SW480 (cell line): ENCODE measurements at places on chromosomes 5 and 9.
A peak's percentile ranks its signal among the peaks of the same experiment; 100 is the strongest.

DNA sequence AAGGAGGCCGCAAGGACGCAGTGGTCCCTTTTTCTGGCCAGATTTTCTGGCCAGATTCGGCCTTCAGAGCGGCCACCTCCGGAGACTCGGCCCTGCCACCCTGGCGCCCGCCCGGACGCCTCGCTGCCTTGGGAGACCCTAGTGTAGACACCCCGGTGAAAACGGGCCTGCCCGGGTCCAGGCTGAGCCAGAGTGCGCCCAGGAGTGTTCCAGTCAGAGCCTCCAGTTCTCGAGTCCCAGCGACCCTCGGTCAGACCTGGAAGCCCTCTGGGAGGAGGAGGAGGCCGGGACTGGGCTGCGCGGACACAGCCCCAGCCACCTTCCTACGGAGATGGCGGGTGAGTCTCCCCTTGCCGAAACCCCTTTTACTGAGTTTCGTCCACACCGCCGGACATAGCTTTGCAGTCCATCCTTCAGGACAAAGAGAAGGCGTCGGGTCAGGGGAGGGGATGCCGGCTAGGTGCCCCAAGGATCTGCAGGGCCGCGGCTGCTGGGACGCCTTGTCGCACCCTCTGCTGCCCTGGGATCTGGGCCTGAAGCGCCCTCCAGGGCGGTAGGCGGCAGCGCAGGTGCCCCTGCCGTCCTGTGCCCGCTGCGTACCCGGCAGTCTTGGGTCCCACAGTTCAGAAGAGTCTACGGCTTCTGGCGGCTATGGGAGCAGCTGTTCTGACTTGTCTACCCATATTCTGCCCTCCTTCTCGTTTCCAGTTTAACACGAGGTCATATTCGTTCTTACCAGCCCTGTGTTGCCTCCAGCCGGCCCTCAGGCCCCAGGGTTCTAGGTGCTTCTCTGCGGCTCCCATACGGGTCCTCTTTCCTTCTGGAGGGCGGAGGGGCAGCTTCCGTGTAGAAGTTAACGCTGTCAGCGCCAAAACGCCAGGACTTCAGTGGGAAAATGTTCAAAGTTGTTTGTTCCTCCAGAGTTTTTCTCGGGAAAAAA is 1771.7 kb upstream of the CDH9 start:
- DNase-seq = no peak

- DNase-seq = no peak
These were observed 310.1 kb downstream of the ADAMTS6 start for GRCh38 chr5:65171645-65172044.

- no peak for DNase-seq
These were observed 344 bp downstream of the NEUROG1 start for GRCh38 chr5:135535420-135535819.

DNA sequence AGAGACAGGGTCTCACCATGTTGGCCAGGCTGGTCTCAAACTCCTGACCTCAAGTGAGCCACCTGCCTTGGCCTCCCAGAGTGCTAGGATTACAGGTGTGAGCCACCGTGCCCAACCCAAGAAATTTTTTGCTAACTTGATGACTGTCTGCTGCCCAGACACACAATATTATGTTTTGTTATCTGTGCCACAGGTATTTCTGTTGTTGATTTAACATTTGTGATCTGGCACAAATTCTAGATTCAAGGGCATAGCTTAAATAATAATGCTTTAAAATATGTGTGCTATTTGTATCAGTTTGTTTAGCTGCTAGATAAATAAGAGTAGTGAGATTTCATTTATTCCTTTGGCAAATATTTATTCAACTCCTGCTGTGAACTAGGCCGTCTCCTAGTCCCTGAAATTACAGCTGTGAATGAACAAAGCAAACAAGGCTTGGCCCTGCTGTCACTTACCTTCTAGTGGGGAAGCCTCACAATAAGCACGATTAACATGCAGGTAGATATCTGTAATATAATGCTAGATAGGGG is 35.3 kb downstream of the GAPVD1 start:
- DNase-seq = no peak

GRCh38 chr9:107274096-107274495 is 9.0 kb upstream of the RAD23B start:
- no peak for DNase-seq

GRCh38 chr9:77563174-77563573 is 84.9 kb downstream of the GNA14 start:
- DNase-seq = no peak

DNA sequence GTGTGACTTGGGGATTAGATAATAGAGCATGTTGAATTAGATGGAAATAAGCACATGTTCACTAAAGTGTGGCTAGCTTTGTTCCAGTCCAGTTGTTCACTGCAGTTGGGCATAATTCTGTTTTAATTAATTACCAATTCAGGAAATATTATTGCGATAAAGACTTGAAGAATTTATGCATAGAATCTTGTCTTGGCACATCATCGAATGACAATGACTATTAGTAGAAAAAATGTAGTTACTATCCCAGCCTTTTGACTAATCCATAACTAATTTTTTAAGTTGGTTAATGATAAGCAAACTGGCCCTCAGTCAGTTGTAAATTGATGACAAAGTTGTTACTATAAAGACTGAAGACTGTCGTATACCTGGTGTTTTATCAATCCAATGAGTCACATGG is 10.5 kb downstream of the LNPEP start:
- DNase-seq = no peak

DNA sequence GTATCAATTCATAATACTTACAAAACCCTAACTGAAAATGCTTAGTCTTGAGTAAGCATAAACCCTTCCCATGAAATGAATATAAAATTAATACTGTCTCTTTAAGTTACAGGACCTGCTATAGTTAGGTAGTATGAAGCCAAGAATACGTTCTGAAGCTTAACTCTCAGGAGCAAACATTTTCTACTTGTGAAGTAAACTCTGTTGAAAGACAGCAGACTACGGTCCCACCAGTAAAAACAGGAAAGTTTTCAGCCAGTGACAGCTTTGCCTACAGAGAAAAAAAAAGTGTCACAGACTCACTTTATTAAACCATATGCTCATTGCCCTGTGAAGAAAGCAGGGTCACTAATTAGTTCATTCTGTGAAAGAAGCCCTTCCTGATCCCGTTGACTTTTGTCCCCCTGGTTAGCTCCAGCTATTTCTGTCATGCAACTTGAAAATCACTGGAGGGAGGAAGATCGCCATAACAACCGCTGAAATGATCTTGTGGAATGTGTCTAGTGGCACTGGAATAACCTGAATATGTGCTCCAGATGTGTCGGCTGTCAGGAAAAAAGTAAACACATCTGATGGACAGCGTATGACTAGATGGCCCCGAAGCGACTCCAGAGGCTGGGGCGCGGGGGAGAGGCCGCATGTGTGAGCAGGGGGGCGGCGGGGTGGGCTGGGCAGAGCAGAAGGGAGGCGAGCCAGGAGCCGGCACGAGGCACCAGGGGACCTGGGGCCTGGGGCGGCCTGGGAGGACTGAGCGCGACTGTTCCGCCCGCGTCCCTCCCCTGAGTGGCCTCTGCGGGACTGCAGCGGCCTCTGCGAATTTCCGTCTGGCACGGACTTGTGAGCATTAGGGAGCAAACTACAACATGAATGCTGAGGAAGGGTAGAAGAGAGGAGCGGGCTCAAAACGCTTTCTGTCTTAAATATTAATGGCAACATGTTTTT is 41.9 kb downstream of the BNC2 start:
- no peak for DNase-seq

DNA sequence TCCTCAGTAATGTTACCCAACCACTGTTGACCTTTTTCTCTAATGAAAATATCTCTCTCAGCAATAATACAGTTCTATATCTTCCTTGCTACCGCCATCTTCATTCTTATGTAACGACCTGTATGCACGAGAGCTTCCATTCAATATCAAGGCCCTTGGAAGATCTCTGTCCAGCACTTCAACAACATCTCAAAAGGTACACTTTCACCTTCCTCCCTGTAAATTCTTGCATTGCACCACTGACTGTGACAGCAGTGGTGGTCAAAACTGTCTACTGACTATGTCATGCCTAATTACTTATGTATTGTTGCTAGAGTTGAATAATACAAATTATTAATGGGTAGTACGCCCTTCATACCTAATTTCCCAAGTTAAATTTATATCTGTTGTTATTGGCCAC is 53.3 kb downstream of the ANXA1 start:
- DNase-seq = no peak

GRCh38 chr9:98168941-98169488 is 23.4 kb downstream of the CORO2A start:
- DNase-seq = peak; percentile 89

DNA sequence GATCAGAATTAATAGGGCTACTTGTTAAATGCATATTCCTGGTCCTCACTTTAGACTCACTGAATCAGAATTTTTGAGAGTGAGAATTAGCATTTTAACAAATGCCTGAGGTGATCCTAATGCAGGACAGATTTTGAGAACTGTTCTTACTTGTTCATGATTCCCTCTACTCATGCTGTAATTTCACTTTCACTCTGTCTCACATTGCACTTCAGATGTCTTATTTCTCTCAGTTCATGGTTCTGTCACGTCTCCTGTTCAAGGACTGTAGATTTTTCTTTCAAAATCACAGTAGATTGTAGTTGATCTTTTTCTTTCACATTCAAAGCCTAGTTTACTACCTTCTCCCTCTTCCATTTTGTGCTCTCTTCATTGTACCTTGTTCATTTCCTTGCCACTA is 54.3 kb downstream of the ADGRV1 start:
- DNase-seq = no peak

GRCh38 chr5:9641806-9642355 is 11.7 kb upstream of the TAS2R1 start:
- no peak for DNase-seq

GRCh38 chr5:20113031-20113715 is 125.2 kb upstream of the CDH18 start:
- DNase-seq = no peak

GRCh38 chr9:95570646-95571045 is 53.9 kb upstream of the PTCH1 start:
- DNase-seq = no peak

- DNase-seq = no peak
These were observed 339.6 kb upstream of the SGCD start for GRCh38 chr5:155987265-155987810.

DNA sequence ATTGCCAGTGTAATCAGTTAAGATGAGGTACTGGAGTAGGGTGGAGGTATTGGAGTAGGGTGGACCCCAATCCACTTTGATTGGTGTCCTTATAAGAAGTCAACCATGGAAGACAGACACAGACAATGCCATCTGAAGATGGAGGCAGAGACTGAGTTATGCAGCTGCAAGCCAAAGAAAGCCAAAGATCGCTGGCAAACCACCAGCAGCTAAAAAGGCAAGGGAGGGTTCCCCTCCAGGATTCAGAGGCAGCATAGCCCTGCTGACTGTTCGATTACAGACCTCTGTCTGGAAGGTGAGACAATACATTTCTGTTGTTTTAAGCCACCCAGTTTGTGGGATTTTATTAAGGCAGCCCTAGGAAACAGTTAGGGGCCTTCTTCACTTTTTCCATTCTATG is 30.5 kb upstream of the CKMT2 start:
- DNase-seq = no peak

- DNase-seq = no peak
These were observed 47.1 kb downstream of the ANKH start for GRCh38 chr5:14824499-14824898.

- DNase-seq = peak; percentile 51
These were observed 146.3 kb downstream of the SNCAIP start for GRCh38 chr5:122458278-122458872.

DNA sequence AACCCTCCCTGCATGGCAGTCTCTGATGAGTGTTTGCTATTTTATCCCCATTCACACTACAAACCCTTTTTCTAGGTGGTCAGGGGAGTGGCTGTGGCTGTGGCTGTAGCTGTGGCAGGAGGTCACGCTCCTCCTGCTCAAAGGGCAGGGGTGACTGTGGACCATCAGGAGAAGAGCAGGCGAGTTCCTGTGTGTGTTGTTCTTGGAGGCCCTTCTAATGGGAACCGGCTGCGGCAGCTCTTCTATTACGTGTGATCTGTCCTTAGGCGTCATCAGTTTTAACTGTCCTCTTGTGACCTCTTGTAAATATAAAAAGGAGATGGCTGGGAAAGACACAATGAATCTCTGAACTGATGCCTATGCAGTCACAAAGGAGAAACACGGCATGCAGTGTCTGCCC is 65.1 kb downstream of the ANKH start:
- DNase-seq = peak; percentile 37

DNA sequence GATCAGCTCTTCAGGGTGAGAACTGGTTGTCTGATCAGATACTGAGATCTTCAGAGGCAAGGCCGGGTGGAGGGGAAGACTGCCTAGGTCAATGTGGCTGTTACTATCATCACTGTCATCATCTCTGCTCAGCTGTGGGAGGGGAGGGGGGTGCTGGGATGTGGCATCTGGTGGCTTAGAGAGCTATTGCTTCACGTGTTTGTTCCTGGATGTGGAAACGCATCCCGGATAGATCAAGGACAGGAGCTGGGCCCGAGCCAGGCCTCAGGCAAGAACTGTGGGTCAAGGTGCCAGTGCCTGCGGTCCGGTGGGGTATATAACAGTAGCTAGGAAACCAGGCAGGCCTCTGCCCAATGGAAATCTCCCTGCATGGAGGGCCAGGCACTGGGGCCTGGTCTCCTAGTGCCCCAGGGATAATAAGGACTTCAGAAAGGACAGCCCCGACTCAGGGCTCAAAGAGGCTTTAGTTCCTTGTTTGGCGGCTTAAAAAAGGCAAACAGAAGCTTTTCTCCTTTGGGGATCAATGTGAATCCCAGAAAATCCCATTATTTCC is 30.3 kb upstream of the TIFAB start:
- DNase-seq = no peak

DNA sequence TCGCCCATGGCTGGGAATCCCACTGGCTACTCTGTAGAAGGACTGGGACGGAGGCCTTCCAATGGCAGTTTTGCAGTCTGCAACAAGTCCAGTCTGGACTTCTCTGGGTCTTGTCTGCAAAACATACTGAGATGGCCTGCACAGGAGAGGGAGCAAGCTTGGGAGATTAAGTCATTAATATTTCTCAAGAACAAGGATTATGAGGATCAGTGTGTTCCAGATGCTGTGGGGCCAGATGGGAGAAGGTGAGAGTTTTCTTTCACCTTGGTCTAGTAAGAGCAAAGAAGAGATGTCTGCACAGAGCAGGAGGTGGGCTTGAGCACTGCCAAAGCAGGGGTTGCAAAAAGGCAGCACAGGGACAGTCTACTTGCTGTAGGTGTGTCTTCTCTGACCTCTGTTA is at the start of gene PDE6A:
Gene PDE6A, minus strand, starts transcription at position 128 of the 400 bp plus-strand sequence. Its CDS starts 120 bp downstream, at position 8.
- DNase-seq = no peak

- no peak for DNase-seq
These were observed 324.3 kb upstream of the IRX4 start for GRCh38 chr5:2207109-2207399.

GRCh38 chr9:122254761-122255160 is 9.9 kb downstream of the RBM18 start:
- DNase-seq = no peak

GRCh38 chr9:105401651-105402050 is 46.2 kb upstream of the FSD1L start:
- DNase-seq = no peak
